Astrocyte (in vitro differentiated cells and primary cell): ENCODE measurements at places on chromosomes 2 and 18. TPM values are rescaled to one million over a fixed set of nuclear protein-coding genes. Genes with fewer than 3 reads are reported as not detected.

DSC1 gene
- total RNA-seq = 0.18 and 0.43 TPM in 2 replicates

POU3F3 gene
- 0.09 TPM in 1 of 2 replicates, not detected in the other for total RNA-seq

GRB14 gene
- 8.6 and 11.1 TPM in 2 replicates for total RNA-seq

LYPD6B gene
- total RNA-seq = 1.1 and 1.2 TPM in 2 replicates

APLF gene
- 2.5 and 2.9 TPM in 2 replicates for total RNA-seq

RGPD3 gene
- 0.10 and 0.16 TPM in 2 replicates for total RNA-seq

PXDN gene
- total RNA-seq = 417 and 467 TPM in 2 replicates

SERPINB11 gene
- total RNA-seq = not detected in 2 replicates

EPHA4 gene
- total RNA-seq = 30.1 and 35.7 TPM in 2 replicates

GRCh38 chr2:197360744-197361156, 50.2 kb upstream of the ANKRD44 start:
- H3K4me3 ChIP-seq = no peak overlapping the region
- DNase-seq = peak; percentile 82
- H3K4me1 ChIP-seq = peaks cover 4% of the 10 kb centered on the region
- no peak overlapping the region for H3K27ac ChIP-seq
- H3K36me3 ChIP-seq = no peaks in the 10 kb centered on the region

DNA sequence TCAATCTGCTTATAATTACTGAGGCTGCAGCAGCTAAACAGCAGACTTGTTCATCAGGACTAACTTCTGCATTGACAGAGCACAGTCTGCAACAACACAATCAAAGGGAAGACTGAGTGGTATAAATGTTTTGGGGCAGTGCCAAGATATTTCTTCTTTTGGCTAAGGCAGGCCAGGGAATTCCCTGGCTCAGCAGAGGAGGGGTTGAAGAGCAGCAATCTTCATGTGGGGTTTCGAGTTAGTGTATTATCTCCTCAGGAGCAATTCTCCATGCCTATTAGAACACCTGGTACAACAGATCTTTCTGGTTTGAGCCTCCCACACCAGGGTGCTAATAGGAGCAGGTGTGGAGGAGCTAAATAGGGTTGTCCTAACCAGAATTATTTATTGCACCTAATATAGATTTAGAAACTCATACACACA, 103.0 kb upstream of the STK17B start:
- H3K27ac ChIP-seq = no peak overlapping the region
- peaks cover 28% of the 10 kb centered on the region for H3K4me1 ChIP-seq
- no peak for DNase-seq
- H3K36me3 ChIP-seq = no peaks in the 10 kb centered on the region
- no peak overlapping the region for H3K4me3 ChIP-seq
- no peaks in the 10 kb centered on the region for H3K27me3 ChIP-seq

GRCh38 chr2:25996844-25997243, 14.5 kb upstream of the KIF3C start:
- no peaks in the 10 kb centered on the region for H3K27me3 ChIP-seq
- no peak overlapping the region for H3K4me3 ChIP-seq
- H3K27ac ChIP-seq = no peak overlapping the region

GRCh38 chr2:230441227-230441897, 25.4 kb downstream of the SP100 start:
- H3K36me3 ChIP-seq = peaks cover 5% of the 10 kb centered on the region
- H3K27me3 ChIP-seq = no peaks in the 10 kb centered on the region
- H3K4me1 ChIP-seq = peaks cover 6% of the 10 kb centered on the region
- H3K27ac ChIP-seq = no peak overlapping the region

DNA sequence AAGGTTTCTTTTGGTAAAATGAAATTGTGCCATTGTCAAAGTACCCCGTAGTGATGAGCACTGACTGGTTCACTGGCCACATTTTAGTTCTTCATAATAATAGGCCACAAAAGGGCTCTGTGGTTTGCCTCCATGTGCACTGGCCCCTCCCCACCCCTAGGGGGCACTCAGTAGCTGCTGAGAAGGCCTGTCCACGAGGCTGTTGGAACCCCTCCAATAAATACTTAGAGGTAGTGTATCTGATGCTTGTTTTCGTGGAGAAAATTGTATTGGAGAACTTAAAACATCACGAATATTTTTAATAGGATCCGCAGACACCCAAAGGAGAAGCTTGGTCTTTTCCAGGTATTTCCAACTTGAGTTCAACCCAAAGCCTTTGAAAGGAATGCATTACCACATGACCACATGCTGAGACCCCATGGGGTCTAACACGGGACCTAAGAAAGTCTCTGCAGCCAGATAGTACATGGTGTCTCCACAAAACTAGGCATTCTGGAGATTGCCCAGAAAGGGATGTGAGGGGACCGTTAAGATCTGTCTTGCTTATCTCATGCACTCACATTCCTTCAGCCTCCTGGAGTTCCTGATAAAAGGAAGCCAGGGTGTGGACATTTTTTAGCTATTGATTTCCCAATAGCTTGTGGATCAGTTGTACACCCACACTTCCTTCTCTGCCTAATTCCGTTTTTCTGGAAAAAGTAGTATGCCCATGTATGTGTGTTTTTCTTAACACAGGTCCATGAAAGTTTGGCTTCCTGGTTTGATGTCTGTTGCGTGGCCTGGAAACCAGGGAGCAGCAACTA, 28.5 kb upstream of the NOSTRIN start:
- no peaks in the 10 kb centered on the region for H3K27me3 ChIP-seq
- no peaks in the 10 kb centered on the region for H3K36me3 ChIP-seq
- no peak overlapping the region for H3K4me3 ChIP-seq
- H3K4me1 ChIP-seq = no peaks in the 10 kb centered on the region

DNA sequence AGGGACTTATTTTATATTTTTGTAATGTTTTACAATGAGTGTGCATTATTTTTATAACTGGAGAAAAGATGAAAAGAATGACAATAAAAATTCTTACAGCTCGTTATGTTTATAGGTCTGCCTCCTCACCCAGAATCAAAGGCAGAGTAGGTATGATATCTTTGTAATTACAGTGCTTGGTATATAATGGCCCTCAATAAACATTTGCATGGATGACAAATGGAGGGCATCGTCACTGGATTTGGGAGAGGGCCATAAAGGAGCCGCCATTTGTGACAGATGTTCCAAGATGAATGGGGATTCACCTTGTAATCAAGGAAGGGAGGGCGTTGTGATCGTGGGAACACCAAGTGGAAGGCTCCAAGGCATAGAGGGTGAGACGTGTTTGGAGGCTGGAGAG, 22.6 kb upstream of the GIGYF2 start:
- no peaks in the 10 kb centered on the region for H3K4me1 ChIP-seq
- H3K36me3 ChIP-seq = no peaks in the 10 kb centered on the region
- no peak overlapping the region for H3K4me3 ChIP-seq
- H3K27me3 ChIP-seq = no peaks in the 10 kb centered on the region
- no peak for DNase-seq
- no peak overlapping the region for H3K27ac ChIP-seq

DNA sequence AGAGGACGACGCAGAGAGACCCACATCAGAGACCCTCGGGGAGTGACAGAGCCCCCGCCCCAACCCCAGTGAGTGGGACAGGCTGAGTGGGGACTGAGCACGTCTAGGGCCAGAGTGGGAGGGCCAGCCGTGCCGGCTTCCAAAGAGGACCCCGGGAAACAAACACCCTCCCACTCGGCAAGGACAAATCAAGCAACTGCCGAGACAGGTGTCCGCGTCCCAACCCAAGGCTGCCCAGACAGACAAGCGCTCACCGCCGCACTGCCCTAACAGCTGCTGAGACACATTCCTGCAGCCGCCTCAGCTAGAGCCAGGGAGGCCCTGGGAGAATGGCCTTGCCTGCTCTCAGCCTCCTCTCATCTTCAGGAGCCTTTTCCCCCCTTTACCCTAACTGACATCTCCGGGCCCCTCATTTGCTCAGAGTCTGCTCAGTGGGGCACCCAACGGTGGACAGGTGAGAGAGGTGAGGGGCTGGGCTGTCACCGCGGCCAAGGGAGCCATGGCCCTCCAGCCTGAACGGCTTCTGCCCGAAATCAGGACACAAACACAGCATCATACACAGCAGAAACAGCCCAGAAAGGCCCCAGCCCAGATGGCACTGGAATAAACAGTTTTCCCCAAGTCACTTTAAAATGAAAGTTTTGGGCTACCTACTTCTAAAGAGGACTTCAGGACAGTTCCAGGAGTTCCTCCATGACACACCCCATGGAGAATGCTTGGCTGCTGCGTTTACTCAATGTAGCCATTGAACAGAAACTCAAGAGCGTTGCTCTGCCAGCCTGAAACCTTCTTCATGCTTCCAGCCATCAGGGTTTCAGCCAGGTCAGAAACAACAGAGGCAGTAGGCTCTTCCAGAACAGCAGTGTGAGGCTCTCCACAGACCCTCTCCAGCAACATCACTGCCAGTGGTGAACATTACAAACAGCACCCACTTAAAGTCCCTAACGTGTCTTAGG, 23.6 kb downstream of the SLC66A2 start:
- no peak for DNase-seq
- H3K36me3 ChIP-seq = no peaks in the 10 kb centered on the region
- no peak overlapping the region for H3K4me3 ChIP-seq
- no peaks in the 10 kb centered on the region for H3K27me3 ChIP-seq
- no peaks in the 10 kb centered on the region for H3K4me1 ChIP-seq

DNA sequence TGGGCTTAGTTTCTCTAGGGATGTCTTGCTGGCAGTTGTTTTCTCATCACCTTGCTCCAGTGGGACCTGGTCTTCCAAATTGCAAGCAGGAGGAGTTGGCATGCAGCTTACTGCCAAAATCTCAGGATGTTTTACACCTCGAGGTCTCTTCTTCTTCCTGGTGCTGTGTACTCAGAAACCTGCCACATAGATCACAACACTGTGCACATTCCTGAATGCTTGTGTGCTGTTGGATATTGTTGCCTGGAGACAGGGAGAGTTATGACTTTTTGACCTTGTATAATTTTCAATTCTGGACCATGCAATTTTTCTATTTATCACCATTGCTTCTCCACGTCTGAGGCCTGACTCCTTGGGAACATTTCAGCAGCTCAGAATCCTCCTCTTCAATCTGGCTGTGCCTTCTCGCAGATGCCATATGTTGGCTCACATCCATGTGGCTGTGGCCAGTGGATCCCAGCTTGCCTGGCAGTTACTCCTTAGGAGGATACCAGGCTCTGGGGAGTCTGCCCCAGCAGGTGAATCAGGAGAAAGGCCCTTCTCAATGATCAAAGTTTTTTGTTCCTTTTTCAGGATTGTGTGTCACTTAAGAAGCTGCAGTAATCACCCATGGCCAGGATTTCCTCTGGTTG, 489.3 kb downstream of the TSN start:
- no peaks in the 10 kb centered on the region for H3K4me1 ChIP-seq
- no peaks in the 10 kb centered on the region for H3K36me3 ChIP-seq
- DNase-seq = no peak
- H3K4me3 ChIP-seq = no peak overlapping the region
- no peak overlapping the region for H3K27ac ChIP-seq
- no peaks in the 10 kb centered on the region for H3K27me3 ChIP-seq

DNA sequence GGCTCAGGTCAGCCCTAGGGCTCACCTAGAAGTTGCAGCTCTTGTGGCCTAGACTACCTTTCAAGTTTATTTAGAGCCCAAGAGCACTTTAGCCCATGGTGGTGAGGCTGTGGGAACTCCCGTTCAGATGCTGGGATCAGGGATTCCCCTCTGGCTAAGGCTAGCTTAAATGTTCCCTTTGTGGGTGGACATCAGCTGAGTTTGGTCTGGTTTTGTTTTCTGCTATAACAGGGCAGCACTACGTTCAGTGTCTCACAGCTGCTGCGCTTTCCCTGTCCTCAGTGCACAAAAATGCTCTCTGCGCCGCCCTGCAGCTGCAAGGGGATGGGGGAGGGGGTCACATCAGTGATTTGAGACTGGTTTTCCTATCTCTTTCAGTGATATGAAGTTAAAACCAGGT, 170.5 kb upstream of the KCNJ3 start:
- no peaks in the 10 kb centered on the region for H3K4me1 ChIP-seq
- H3K4me3 ChIP-seq = no peak overlapping the region
- no peaks in the 10 kb centered on the region for H3K36me3 ChIP-seq
- no peaks in the 10 kb centered on the region for H3K27me3 ChIP-seq

DNA sequence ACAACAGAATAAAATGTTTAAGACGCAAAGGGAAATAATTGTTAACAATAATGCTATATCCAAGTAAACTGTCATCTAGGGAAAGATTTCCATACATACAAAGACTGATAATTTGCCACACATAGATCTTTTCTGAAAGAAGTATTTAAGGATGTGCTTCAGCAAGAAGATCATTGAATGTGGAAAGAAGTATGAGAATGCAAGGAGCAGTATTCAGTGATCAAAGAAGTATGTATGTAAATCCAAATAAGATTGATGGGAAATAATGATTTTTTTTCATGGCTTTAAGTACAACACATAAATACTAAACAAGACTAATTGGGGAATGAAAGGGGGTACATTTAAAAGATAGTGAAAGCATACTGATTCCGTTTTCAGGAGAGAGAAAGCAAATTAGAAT, 410.4 kb upstream of the HS6ST1 start:
- H3K27me3 ChIP-seq = no peaks in the 10 kb centered on the region
- no peak for DNase-seq
- H3K27ac ChIP-seq = no peak overlapping the region
- no peaks in the 10 kb centered on the region for H3K36me3 ChIP-seq
- H3K4me1 ChIP-seq = peaks cover 18% of the 10 kb centered on the region

DNA sequence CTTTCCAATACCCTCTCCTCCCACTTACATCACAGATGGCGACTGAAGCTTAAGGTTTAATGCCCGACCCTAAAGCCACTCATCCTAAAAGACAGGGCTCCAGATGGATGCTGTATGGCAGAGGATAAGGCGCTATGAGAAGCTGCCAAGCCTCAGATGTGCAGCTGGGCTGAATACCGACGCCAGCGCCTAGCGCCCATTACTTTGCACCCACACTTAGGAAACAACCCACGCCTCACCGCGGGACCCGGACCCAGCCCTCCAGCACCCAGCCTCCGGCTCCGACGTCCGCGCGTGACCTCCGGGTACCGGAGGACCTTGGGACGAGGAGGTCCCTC, 335 bp downstream of the TRAK2 start:
- H3K4me1 ChIP-seq = peaks cover 3% of the 10 kb centered on the region
- H3K27me3 ChIP-seq = no peaks in the 10 kb centered on the region
- DNase-seq = peak; percentile 40
- peaks cover 3% of the 10 kb centered on the region for H3K36me3 ChIP-seq
- peak overlapping the region; percentile 86 for H3K27ac ChIP-seq

DNA sequence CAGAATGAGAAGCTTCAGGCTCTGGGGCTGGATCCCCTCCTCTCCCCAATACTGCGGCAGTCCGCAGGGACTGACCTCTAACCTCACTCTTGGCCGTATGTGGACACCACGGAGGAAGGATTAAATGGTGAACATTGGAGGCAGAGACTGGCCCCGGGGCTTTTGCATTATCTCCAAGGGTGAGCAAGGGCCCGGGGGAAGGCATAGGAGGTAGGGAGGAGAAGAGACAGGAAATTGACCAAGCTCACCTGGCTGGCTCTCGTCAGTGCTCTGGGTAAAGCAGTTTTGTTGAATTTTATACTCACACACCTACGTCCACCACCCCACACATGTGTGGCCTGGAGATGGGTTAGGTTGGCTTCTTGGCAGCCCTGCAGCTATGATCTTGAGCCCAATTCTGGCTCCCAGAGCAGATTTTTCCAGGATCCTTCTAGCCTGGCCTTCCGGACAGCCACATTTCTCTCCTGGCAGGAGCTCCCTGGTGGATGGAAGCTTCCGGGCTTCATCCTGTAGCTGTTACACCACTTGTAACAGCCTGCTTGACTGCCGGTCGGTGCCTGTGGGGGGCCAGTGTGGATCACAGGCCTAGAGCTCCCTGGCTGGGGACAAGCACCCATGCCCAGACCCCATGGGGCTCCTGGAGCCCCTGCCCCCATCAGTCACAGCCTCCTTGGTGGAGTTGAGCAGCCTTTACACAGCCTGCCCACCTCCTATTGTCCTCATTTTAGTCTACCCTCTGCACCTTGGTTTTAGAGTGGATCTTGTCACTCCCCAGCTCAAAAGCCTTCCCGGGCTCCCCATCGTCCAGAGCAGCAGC, 7.6 kb downstream of the ITM2C start:
- DNase-seq = no peak
- no peaks in the 10 kb centered on the region for H3K36me3 ChIP-seq
- H3K4me3 ChIP-seq = no peak overlapping the region
- H3K4me1 ChIP-seq = peaks cover 19% of the 10 kb centered on the region
- H3K27me3 ChIP-seq = no peaks in the 10 kb centered on the region
- no peak overlapping the region for H3K27ac ChIP-seq
